ENCODE measurements at places on chromosomes 2 and 18.

DNA sequence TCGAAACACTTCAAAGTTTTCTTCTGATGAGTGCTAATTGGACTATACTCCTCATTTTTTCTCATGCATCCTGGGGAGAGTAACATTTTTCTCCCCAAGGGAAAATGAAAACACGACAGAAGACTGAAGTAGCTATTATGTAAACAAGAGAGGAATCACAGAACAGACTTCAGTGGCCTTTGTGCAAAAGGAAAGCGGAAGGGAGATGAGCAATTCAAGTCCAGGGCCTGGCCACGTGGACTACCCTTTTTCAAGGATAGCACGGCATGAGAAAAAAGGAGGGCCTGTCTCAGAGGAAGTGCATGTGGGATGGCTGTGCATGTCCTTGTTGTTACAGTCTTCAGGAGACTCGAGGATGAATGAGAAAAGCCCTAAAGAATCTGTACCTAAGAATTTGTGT, 43.8 kb upstream of the KCNE4 start:
- DNase-seq: no peak

- no peak for DNase-seq
These were observed 85.4 kb downstream of the DYSF start for GRCh38 chr2:71538656-71539265.

- DNase-seq: no peak
These were observed 68.7 kb upstream of the TTC27 start for GRCh38 chr2:32559136-32559535.

- no peak for DNase-seq
These were observed 35.8 kb upstream of the ZNF804A start for GRCh38 chr2:184562532-184562931.

GRCh38 chr2:84991404-84992160, 20.6 kb downstream of the KCMF1 start:
- DNase-seq: peak; percentile 96

DNA sequence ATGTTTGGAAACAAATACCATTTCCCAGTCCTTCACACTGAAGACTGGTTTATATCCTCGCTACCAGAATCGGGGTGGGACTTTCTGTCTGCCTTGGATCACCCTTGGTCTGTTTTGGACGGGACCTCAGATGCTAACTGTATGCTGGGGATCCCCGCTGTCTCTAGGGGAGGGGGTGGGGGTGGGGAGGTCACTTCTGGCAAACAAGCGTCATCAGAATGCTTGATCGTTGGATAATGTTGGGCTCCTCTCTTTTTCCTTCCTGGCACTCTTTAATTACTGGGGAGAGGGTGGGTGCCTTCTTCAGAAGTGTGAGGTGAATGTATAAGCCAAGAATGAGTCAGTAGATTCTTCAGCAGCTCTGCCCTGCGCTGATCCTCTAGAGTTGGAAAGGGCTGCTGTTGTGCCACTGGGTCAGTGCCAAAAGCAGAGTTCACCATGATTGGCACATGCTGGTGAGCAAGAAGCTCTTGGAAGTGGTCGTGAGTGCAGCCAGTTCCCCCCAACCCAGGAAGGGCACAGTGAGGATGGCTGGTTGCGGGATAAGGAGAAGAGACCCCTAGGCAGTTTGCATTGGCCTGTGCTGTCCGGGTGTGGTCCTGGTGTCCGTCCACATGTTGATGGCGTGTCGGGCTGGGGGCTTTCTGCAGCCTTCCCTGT, 32.2 kb downstream of the DGKD start:
- no peak for DNase-seq
